Stimulated activated CD8-positive, alpha-beta memory T cell treated with anti-CD3 and anti-CD28 coated beads, Interleukin-15, amount 100 ng/mL, for 4 hours (primary cell): ENCODE measurements at places on chromosomes 2 and 18.

GRCh38 chr2:233760043-233760442 is at the start of gene UGT1A1:
TSS of gene UGT1A1 (plus strand) at chr2:233760270. CDS start at chr2:233760288, 18 bp downstream.
- DNase-seq = no peak

GRCh38 chr2:210428393-210429179 is 48.0 kb downstream of the LANCL1 start:
- DNase-seq = no peak

DNA sequence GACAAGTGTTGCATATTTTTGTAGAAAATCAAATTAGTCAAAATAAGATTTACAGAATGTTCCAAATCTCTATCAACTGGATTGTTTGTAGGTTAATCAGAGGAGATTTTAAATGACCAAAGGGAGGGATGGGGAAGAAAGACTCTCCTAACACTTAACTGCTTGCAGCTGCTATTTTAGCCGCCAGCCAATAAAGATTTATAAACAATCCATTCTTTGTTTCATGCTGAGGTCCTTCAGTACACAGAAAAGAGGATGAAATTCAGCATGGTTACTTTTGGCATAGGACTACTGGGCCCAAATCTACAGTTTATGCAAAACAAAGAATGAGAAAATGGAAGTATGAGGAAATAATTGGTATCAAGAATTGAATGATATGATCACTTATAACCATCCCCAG is 86.4 kb upstream of the FN1 start:
- DNase-seq = no peak

GRCh38 chr2:168030862-168031624 is 216.4 kb downstream of the STK39 start:
- DNase-seq = no peak

DNA sequence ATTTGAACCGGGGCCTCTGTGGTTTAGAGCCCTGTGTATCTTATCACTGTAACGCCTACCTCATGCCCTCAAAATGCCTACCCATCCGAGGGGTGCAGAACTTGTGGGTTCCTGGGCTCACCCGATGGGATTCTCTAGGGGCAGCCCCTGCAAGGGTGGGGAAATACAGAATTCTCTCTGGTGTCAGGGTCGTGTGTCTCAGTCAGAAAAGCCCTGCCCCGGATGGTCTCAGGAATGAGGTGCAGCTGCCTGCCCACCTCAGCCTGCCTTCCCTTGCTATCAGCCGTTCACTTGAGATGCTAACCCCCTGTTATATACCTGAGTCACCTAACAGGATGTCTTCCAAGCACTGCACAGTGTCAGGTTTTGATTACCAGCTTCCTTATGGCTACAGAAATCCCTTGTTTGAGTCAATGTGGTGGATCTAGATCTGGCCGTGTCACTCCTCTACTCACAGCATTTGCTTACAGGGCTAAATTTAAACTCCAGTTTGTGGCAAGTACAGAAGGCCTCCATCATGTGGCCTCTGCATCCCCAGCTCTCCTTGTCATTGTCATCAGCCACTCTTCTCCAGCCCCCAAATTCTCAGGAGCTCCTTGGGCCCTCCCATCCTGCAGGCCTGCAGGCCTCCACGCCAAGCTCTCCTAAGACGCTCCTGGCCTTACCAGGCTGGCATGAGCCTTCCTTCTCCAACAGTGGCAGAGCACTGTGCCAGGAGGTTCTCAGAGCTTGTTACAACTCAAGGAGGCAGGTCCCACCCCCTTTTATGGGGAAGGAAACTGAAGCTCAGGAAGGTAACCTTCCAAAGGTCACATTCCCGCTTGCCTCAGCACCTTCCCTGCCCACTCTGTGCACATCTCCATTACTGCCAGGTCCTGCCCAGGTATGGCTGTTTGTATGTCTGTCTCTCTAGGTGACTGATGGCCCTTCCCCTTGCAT is 14.3 kb upstream of the MAP3K2 start:
- DNase-seq = no peak

DNA sequence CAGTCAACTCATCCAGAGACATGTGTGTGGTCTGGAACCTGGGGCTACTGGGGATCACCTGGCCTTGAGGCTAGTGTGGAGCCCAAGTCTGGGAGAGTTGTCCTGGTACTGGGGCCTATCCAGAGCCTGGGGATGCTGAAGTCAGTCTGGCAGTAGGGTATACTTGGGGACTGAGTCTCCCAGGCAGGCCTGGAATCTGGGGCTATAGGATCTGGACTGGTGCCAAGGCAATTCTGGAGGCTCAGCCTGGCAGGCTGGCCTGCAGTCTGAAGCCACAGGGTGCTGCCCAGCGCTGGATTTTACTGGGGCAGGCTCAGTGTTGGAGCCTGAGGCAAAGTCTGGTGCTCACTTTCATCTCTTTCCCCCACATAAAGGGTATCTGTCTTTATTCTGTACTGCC is 46.5 kb downstream of the AQP4 start:
- no peak for DNase-seq

DNA sequence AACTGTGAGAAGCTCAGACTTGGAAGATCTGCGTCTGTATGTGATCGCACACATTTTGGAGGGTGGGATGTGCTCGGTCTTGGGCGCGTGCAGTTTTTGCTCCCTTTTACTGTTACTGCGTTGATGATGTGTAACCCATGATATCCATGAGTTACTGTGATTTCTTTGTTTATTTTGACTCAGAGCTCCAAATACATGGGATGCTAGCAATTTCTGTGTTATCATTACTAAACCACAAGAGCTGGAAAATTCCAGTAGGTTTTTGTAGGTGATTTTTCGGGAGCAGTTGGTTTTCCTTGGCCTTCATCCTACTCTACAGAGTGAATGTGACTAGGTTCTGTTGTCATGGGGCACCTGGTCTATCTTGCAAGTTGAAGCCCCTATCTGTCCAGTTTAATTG is 124.2 kb downstream of the AGAP1 start:
- no peak for DNase-seq

DNA sequence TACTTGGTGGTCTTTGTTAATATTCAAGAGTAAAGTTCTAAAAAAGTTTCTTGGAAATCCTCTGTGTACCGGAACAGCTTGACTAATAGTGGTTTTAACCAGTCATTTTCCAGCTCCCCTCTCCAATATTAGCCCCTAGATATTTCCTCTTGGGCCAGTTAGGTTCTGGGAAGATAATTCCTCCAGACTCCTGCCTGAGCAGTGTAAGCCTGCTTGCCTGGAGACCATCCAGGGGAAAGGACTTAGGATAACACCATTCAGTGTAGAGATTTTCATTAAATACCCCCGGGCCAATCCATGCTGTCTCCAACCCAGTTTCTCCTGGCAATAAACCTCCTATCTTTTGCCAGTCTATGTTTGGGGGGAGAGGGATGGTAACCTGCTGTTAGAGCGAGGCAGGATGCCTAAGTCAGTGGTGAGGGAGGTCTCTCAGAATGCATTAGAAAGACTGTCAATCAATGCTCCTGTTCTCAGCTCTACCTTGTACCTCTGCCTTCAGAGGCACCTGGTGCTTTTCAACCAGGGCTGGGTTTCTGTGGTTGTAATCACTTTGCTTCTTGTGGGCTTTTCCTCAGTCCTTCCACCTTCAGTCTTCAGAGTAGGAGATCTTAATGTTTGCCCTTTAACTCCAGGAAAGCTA is 186.4 kb downstream of the RNF152 start:
- DNase-seq = no peak

- no peak for DNase-seq
Measured at GRCh38 chr2:19644763-19645162, 257.0 kb downstream of the TTC32 start.

- no peak for DNase-seq
Measured at GRCh38 chr2:11785611-11785940, 39.1 kb downstream of the LPIN1 start.

GRCh38 chr2:209314653-209315052 is 109.2 kb upstream of the MAP2 start:
- no peak for DNase-seq

GRCh38 chr2:30781451-30781850 is 25.8 kb downstream of the CAPN13 start:
- DNase-seq = no peak

DNA sequence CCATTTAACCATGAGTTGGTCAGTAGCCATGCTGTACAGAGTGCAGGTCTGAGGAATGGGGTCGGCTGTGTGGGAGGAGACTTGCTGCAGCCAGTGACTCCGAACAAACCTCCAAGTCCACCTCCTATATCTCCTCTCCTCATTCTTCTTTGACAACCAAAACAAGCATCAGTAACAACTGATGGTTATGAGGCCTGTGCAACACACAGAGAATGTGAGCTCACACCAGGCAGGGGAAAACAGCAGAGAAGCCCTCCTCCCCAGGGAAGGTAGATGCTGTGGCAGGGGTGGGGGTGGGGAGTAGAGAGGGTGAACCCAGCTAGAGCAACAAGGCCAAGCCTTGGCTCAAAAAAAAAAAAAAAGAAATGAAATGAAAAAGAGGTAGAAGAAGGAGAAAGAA is 12.3 kb upstream of the CNGA3 start:
- DNase-seq = no peak

DNA sequence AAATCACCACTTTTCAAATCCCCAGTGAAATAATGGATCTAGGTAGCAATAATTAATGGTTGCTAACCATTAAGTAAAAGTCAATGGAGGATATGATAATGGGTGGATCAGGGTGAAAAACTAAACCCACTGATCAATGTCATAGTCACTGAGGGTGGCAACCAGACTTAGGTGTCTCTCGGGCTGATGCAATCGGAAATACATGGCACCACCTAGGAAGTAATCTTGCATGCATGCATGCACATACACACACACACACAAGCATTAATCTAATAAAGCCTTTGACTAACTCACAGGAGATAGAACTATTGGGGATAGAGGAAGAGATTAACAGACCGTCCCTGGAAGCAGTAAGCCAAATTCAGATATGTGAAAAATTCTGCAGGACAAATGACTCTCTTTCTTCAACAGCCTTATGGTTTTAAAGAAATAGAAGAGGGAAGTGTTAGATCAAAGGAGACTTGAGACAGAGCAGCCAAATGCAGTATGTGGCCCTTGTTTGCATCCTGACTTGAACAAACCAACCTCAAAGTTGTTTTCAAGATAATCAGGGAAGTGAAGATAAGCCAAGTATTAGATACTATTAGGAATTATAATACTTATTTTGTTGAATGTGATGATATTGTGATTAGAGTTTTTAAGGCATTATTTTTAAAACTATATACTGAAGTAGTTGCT is 186.0 kb upstream of the RMP24 start:
- no peak for DNase-seq

DNA sequence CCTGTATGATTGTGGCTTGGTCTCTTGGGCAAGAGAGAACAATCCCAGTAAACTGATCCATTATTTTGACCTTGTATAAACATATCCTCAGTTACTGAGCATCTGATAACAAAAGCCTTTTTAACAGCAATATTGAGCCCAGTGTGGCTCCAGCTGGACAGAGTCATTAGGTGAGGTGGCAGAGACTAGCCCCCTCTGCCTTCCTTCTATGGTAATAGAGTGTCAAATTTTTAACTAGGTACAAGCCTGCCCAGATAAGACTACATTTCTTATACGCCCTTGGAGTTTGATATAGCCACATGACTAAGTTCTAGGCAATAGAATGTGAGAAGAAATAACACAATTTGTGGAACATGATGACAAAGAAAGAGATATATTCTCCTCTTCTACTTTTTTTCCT is 56.2 kb downstream of the HNMT start:
- DNase-seq = no peak

- no peak for DNase-seq
Measured at GRCh38 chr18:36622610-36623009, 206.2 kb downstream of the TPGS2 start.

- no peak for DNase-seq
Measured at GRCh38 chr2:8234757-8235374, 447.0 kb upstream of the ID2 start.
